Caco-2 (cell line): ENCODE measurements at places on chromosomes 1 and 21. TPM values are rescaled to one million over a fixed set of nuclear protein-coding genes. Genes with fewer than 3 reads are reported as not detected.

DDX59 gene
- 13.5 and 16.3 TPM in 2 replicates for total RNA-seq

CLSTN1 gene
- 89.2 and 102 TPM in 2 replicates for total RNA-seq

SPRR2F gene
- not detected in 2 replicates for total RNA-seq

DNA sequence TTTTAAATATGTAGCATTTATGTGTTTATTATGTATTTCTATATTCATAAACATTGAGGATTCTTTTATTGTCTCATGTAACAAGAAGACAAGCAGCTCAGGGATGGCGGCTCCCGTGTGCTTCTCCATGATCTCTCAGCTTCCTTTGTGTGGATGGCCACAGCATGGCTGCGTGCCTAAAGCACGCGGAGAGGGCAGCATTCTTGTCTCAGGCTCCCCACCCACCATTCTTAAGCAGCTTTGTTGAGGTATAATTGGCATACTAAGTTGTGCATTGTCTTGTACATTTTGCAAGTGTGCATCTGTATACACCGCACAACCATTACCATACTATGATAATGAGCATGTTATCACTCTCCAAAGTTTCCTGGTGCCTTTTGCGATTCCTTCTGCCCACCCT lies 81.6 kb downstream of the CAMTA1 start:
- DNase-seq = no peak
- no peaks in the 10 kb centered on the region for H3K36me3 ChIP-seq
- no peaks in the 10 kb centered on the region for H3K27me3 ChIP-seq
- H3K4me1 ChIP-seq = no peaks in the 10 kb centered on the region

- H3K27ac ChIP-seq = peak overlapping the region; percentile 47
- no peaks in the 10 kb centered on the region for H3K36me3 ChIP-seq
- no peak overlapping the region for H3K4me3 ChIP-seq
- no peak for DNase-seq
Observed at GRCh38 chr1:156376958-156377919, 8.2 kb downstream of the RHBG start.
